H1 (cell line): ENCODE measurements at places on chromosomes 16 and 17. TPM values are rescaled to one million over a fixed set of nuclear protein-coding genes. Genes with fewer than 3 reads are reported as not detected.

DNA sequence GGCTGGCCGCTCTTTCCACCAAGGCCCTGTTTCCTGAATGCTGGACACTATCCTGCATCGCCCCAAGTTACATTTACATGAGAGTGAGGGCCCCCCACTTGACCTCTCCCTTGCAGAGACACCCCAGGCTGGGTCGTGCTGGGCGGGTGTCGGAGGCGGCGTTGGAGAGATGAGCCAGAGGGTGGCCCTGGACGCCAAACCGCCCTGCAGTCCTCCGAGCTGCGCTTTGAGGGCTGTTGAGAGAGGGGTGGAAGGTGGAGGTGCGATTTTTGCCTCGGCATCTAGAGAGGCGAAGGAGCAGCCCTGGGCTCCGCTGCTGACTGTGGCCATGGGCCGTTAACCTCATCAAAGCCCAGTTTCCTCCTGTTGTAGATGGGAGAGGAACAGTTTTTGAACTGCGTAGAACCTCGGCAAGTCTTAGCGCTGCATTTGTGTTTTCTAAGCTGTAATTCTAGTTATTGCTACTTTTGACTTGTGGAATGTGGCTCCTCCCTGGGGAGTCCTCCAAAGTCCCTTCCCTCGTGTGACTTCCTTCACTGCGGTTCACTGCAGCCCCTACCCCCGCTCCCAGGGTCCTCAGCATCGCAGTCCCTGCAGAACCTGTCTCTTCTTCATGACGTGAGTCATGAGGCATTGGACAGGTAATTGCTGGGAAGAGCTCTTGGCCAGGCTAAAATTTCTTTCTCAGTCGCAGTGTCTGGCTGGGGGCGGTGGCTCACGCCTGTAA lies 986 bp upstream of the ELOB start:
- no peaks in the 10 kb centered on the region for H3K27me3 ChIP-seq
- peaks cover 2% of the 10 kb centered on the region for H3K4me1 ChIP-seq
- H3K4me3 ChIP-seq, result peak overlapping the region; percentile 96
- H3K36me3 ChIP-seq, result peaks cover 11% of the 10 kb centered on the region
- no peak for DNase-seq

DNA sequence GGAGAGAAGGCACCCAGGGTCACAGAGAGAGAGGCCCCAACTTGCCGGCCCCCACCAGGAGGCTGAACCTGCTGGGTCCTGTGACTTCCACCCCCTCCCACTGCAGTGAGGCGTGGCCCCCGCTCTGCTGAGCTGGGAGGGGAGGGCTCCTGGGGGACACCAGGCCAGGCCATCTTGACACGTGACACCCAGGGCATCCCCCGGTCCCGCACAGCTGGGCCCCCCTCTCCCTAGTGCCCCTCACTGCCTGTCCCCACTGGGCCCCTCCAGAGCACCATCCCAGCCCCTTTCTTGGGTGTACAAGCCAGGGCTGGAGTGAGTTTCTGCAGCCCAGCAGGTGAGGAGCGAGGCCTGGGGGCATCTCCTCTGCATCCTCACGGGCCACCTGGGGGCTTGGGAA lies 12.4 kb downstream of the UBALD1 start:
- no peak overlapping the region for H3K27ac ChIP-seq
- peaks cover 4% of the 10 kb centered on the region for H3K4me1 ChIP-seq
- DNase-seq, result no peak
- no peaks in the 10 kb centered on the region for H3K27me3 ChIP-seq
- H3K4me3 ChIP-seq, result no peak overlapping the region

FOXC2 gene
- 0.09 and 0.11 TPM in 2 replicates for total RNA-seq

- H3K27me3 ChIP-seq, result peaks cover 11% of the 10 kb centered on the region
- no peak overlapping the region for H3K27ac ChIP-seq
- no peaks in the 10 kb centered on the region for H3K4me1 ChIP-seq
- no peaks in the 10 kb centered on the region for H3K36me3 ChIP-seq
Observed at GRCh38 chr17:29562615-29563014, 4.2 kb downstream of the ABHD15 start.

CALB2 gene
- 1.9 and 2.7 TPM in 2 replicates for total RNA-seq

GRCh38 chr17:73291260-73291801 lies 20.5 kb downstream of the CDC42EP4 start:
- no peak for DNase-seq
- H3K27me3 ChIP-seq, result no peaks in the 10 kb centered on the region
- no peak overlapping the region for H3K27ac ChIP-seq
- H3K4me3 ChIP-seq, result no peak overlapping the region
- no peaks in the 10 kb centered on the region for H3K36me3 ChIP-seq
- no peaks in the 10 kb centered on the region; the same call in 1 of the 2 replicates for H3K4me1 ChIP-seq

- no peak overlapping the region for H3K27ac ChIP-seq
- peaks cover 9% of the 10 kb centered on the region for H3K4me1 ChIP-seq
- peaks cover 13% of the 10 kb centered on the region for H3K27me3 ChIP-seq
- no peaks in the 10 kb centered on the region for H3K36me3 ChIP-seq
Observed at GRCh38 chr16:84367750-84368307, 509 bp upstream of the ATP2C2 start.

GRCh38 chr16:21222495-21223337 lies 10.8 kb upstream of the ANKS4B start:
- DNase-seq, result no peak
- no peaks in the 10 kb centered on the region for H3K27me3 ChIP-seq
- peak overlapping the region; percentile 4; the same call in 1 of the 2 replicates for H3K4me3 ChIP-seq
- H3K4me1 ChIP-seq, result peaks cover 3% of the 10 kb centered on the region

DNA sequence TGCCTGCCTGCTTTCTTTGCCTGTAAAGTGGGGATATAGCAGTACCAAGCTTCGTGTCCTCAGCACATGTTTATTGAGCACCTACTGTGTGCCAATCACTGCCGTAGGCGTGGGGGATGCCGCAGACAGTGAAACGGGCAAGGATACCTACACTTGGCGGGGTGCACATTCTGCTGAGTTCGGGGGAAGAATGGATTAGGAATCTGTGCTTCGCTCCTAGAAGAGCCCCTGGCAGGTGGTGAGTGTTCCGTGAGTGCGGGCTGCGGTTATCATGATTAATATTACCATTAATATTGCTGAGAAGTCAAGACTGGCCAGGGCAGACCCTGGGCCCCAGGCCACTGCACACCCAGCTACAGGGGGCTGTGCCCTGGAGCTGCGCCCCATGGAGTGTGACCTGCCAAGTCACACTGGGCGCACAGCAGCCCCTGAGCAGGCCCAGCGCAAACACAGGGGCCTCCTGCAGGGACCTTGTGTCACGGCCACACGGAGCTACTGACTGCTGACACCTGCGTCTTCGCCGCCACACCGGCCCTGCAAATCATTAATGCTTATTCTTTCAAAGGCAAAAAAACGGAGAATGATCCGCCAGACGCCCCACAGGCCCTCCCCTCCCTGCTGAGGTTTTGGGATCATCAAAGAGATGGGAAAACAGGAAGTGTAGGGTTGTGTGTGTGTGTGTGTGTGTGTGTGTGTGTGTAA lies 213.4 kb upstream of the GSE1 start:
- H3K36me3 ChIP-seq, result no peaks in the 10 kb centered on the region
- no peaks in the 10 kb centered on the region for H3K27me3 ChIP-seq
- H3K4me1 ChIP-seq, result peaks cover 43% of the 10 kb centered on the region
- no peak for DNase-seq
- H3K4me3 ChIP-seq, result no peak overlapping the region

DNA sequence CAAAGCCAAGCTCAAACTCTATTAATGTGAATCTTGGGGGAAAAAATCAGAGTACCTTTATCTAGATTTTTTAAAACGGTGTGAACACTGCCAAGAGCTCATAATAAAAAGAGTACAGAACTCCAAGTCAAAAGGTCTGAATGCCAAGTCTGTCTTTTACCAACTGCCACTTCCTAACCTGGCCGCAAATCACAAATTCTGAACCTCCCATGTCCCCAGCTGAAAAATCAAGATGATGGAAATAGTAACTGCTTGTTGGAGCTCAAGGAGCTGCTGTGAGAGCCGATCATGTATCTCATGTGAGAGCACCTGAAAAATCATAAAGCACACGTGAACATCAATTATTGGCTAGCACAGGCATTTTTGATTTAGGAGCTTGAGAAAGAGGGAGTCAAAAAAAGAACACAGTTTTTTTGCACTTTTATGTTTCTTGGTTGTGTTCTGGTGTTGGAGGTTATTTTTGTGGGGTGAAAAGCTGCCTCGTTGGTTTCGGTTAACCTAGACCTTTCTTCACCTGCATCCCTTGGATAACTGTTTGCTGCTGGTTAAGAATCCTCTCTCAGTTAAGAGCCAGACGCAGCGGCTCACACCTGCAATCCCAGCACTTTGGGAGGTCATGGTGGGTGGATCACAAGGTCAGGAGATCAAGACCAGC lies 50.5 kb downstream of the GAS7 start:
- no peak for DNase-seq
- no peaks in the 10 kb centered on the region for H3K36me3 ChIP-seq
- H3K4me1 ChIP-seq, result no peaks in the 10 kb centered on the region
- no peaks in the 10 kb centered on the region for H3K27me3 ChIP-seq

LRRC75A gene
- 7.2 and 9.9 TPM in 2 replicates for total RNA-seq

DNA sequence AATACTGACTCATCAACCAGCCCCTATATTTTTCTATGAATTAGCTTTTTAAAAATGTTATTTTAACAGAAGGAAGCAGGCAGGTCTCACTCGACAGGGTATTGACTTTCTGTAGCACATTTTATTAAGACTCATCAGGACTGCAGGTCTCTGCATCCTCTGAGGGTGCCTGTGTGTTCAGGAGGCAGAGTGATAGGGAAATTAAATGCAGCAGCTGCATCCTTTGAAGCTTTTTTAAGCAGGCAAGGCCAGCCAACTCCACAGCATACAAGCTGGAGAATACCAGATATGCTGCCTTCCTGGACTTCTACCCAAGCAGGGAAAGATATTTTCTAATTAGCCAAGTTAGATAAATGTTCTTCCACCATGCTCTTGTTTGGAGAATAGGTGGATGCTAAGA lies 124.9 kb downstream of the WSCD1 start:
- no peaks in the 10 kb centered on the region for H3K36me3 ChIP-seq
- H3K4me3 ChIP-seq, result no peak overlapping the region
- no peaks in the 10 kb centered on the region for H3K4me1 ChIP-seq
- no peak overlapping the region for H3K27ac ChIP-seq
- DNase-seq, result no peak

NTN3 gene
- total RNA-seq, result 0.34 and 0.52 TPM in 2 replicates

DNA sequence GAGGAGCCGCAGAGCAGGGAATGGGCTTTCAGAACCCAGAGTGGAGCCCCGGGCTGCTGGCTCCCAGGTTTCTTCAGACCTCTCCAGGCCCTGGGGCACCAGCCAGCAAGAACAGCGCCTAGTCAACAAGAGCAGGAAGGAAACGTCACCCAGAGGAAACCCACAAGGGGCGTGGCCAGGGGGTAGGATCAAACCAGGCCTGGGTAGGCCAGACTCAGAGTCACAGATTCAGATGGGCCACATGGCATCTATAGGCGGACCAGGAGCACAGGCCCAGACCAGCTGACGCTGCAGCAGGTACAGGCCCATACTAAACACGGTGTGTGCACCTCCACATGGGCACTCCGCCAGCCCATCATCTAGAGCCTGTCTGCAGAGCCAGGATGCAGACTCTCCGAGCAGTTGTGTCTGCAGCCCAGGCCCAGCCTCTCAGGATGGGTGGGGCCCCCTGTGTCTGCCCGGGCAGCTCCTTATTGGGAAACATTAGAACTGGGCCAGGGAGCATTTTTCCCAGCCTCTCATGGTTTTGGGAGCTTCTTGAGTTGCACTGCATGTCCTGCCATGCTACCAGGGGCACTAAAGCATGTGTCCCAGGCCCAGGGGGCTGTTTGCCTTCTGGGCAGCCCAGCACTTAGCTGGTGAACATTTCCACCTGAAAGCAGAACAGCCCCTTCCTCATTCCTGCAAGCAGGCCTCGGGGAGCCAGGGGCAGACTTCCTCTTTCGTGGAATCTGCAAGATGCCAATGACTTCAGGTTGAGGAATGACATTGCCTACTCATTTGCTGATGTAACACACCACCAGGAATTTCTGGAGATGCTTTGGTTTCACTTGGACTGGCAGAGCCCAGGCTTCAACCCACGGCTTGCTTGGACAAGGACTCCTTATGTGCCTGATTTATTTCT lies at the start of gene NLRP1:
TSS of gene NLRP1 (minus strand) at position 127 of the 904 bp plus-strand sequence. CDS start 552 bp downstream, outside the sequence.
- no peak for DNase-seq
- H3K27me3 ChIP-seq, result no peaks in the 10 kb centered on the region
- H3K27ac ChIP-seq, result no peak within 1 kb of the TSS
- 0 out of 2 replicates have a peak, but pooled peaks cover 3% of the 10 kb centered on the region for H3K4me1 ChIP-seq

DNA sequence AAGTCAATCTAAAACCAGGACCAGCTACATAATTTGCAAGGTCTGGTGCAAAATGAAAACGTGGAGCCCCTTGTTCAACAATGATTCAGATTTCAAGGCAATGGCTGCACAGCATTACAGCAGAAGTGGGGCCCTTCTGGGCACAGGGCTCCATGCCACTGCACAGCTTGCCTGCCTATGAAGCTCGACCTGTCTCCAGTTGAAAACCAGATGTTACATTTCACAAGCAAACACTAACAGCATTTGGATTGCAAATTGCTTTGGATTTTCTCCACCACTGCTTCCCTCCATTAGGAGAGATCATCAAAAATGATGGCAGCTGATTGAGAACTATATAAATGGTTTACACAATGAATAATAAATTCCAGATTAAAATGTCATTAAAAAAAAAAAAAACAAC lies 551.4 kb upstream of the ZFHX3 start:
- no peak for DNase-seq
- H3K4me1 ChIP-seq, result no peaks in the 10 kb centered on the region
- no peak overlapping the region for H3K27ac ChIP-seq
- no peaks in the 10 kb centered on the region for H3K36me3 ChIP-seq
- no peak overlapping the region for H3K4me3 ChIP-seq
- no peaks in the 10 kb centered on the region for H3K27me3 ChIP-seq

- DNase-seq, result no peak
- H3K27ac ChIP-seq, result no peak overlapping the region
- H3K36me3 ChIP-seq, result peaks cover 29% of the 10 kb centered on the region; the same call in 1 of the 2 replicates
- no peak overlapping the region for H3K4me3 ChIP-seq
- H3K4me1 ChIP-seq, result no peaks in the 10 kb centered on the region
- H3K27me3 ChIP-seq, result no peaks in the 10 kb centered on the region
Observed at GRCh38 chr16:2702871-2703745, 16.9 kb downstream of the PRSS27 start.

- 0 out of 2 replicates have a peak, but pooled peaks cover 2% of the 10 kb centered on the region for H3K4me1 ChIP-seq
- no peak within 1 kb of the TSS for H3K4me3 ChIP-seq
- H3K27me3 ChIP-seq, result no peaks in the 10 kb centered on the region
- no peaks in the 10 kb centered on the region for H3K36me3 ChIP-seq
- H3K27ac ChIP-seq, result no peak within 1 kb of the TSS
- DNase-seq, result no peak
Observed at GRCh38 chr16:2816751-2817339, at the start of gene PRSS21. PRSS21 (plus strand) TSS chr16:2817237; CDS start chr16:2817269, 32 bp downstream.

DNA sequence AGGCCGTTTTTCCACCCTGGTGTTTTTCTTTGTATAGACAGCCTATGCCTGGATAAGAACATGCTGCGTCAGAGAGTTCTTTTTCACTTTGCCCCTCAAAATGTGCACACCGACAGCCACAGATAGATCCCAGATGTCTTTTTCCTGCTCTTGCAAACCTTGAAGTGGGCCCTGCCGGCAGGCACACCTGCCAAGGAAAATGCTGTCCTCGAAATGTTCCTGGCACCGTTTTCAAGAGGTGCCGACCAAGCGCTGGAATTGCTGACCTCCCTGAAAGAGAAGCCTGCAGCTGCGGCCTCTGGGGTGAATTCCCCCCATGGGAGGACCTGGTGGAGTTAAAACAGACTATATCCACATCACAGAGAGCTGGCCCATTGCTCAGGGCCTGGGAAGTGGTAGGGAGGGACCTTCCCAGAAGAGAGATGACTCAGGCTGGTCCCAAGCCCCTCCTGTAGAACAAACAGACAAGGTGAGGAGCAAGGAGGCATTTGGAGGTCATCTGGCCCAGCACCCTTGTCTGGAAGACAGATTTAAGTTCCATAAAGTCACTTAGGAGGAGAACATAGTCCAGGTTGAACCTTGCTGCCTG lies 668.1 kb downstream of the MAF start:
- no peaks in the 10 kb centered on the region for H3K27me3 ChIP-seq
- H3K27ac ChIP-seq, result no peak overlapping the region
- H3K4me3 ChIP-seq, result no peak overlapping the region
- DNase-seq, result no peak

GRCh38 chr16:71659471-71659870 lies 33.5 kb downstream of the MARVELD3 start:
- no peak for DNase-seq
- peaks cover 48% of the 10 kb centered on the region for H3K36me3 ChIP-seq
- H3K27ac ChIP-seq, result no peak overlapping the region
- no peaks in the 10 kb centered on the region for H3K4me1 ChIP-seq
